ENCODE measurements at places on chromosomes 2 and 18.
A peak's percentile ranks its signal among the peaks of the same experiment; 100 is the strongest.

- no peak for DNase-seq
Observed at GRCh38 chr2:129768485-129769184, 210.8 kb upstream of the RAB6C start.

GRCh38 chr2:223227338-223227737 is 175.3 kb downstream of the KCNE4 start:
- no peak for DNase-seq

DNA sequence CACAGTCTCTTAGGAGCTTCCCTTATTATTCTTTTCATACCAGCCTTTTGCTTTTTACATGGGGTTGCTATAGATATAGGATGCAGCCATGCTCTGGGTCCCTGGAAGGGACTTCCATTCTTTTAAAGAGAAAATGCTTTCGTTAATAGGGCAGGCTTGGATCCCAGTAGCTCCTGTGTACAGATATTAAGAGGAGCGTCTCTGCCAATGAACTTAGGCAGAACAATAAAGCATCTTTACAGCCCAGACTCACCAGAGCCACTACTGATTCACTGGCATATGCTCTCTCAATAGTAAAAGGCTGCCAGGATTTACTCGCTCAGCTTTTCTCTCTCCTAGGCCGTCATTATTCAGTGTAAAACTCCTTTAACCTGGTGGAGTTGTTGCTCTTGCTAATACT is 1385.4 kb upstream of the PIK3C3 start:
- no peak for DNase-seq

- peak; percentile 78 for DNase-seq
Observed at GRCh38 chr18:10230072-10230471, 224.4 kb upstream of the APCDD1 start.

DNA sequence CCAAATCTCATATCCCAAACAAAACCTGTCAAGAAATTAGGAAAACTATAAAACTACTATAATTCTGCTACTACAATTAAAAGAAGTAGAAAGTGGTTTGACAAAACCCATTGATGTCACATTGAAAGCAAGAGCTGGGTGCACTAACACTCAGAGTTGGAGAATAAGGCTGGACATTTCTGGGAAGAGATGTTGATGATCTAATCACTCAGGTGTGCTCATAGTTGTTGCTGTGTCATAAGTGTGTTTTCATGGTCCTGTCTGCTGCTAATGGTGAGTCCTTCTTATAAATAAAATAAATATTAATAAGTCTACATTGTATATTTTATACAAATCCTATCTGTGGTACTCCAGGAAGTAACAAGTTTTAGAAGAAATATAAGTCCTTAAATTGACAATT is 168.2 kb upstream of the LRP1B start:
- no peak for DNase-seq

DNA sequence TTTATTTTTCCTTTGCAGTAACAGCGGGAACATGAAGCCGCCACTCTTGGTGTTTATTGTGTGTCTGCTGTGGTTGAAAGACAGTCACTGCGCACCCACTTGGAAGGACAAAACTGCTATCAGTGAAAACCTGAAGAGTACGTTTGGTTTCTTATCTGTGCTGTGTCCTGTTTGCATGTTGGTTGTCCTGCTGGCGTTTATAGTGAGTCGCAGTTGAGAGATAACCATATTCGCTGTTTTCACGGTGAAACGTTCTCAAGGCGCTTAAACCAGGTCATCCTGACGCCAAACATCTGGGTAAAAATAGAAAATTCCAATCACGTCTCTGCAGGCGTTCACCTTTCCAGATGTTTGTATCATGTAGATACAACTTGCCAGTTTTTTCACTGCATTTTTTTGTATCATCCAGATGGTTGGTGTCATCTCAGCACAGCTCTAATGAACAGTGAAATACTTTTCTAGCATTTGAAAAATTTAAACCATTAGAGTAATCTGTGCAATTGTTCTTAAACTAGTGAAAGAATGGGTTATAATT is 21.2 kb downstream of the CLUL1 start:
- DNase-seq: no peak
